ENCODE measurements at places on chromosomes 11 and 22.

DNA sequence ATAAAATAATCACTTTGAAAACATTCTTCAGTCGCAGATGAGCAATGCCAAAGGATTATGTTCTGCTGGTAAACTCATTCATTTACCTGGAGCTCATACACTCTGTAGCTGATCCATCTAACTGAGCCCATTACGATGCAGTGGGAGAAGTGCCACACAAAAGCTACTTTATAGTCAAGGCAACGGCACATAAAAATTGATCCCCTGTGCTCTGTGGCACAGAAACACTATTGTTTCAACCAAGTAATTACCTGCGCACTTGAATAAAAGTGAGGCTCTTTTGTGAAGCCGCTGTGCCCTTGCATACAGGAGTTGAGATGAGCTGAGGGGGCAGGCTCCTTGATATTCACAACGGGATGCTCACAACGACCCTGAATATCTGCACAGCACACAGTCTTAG lies 7.2 kb downstream of the DKK3 start:
- DNase-seq, result no peak

- no peak for DNase-seq
Measured at GRCh38 chr11:72354356-72355115, 79.8 kb downstream of the CLPB start.

DNA sequence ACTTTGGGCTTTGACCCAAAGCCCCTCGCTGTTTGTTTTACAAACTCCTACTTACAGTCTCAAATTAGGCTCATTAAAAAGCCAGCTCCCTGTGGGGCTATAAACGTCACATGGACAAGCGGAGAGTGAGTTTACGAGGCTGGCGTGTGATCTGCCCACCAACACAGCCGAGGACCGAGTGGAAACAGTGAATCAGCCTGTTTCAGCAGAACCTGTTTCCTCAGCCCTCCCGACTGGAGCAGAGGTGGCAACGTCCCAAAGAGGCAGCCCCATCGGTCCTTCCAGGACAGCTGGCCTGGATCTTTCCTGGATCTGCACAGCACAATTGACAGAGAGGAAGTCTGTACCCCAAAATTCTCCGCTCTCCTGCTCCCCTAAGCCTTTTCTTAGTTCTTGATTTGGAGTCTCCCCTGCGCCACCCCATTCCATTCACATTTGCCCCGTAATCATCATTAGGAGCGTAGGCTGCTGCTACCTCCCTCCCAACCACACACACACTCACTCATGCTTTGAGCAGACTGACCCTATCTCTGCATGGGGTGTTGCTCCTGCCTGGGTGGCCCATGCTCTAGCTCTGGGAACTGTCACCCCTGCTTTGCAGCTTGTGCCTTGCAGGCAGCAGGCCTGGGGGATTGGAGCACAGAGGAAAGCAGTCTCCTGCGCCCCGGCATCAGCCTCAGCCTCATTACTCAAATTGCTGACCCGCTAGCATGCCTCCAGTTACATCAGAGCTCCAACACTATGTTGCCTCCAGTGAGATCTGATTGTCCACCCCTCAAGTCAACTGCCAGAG lies 117.8 kb downstream of the NAT10 start:
- no peak for DNase-seq

DNA sequence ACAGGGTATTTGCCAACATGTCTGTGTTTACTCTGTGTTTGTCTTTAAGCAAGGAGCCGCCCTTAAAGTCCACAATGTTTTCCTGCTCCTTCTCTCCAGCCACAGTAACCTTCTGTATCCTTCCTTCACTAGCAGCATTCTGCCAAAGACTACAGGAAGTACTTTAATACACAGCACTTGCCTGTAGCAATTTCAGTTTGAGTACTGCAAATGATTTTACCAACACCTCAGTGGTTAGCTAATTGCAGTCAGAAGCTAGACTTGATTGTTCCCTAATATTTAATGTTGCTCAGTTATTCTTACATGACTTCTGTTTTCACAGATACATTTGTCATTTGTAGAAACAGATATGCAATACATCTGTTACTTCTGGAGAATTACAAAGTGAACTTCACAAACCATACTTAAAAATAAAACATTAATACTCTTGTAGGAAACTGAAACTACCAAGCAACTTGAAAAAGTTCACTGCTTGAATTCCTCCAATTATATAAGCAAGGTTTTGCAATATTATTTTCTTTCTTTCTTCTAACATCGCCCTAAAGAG lies 69.1 kb downstream of the FCHSD2 start:
- peak; percentile 24 for DNase-seq

DNA sequence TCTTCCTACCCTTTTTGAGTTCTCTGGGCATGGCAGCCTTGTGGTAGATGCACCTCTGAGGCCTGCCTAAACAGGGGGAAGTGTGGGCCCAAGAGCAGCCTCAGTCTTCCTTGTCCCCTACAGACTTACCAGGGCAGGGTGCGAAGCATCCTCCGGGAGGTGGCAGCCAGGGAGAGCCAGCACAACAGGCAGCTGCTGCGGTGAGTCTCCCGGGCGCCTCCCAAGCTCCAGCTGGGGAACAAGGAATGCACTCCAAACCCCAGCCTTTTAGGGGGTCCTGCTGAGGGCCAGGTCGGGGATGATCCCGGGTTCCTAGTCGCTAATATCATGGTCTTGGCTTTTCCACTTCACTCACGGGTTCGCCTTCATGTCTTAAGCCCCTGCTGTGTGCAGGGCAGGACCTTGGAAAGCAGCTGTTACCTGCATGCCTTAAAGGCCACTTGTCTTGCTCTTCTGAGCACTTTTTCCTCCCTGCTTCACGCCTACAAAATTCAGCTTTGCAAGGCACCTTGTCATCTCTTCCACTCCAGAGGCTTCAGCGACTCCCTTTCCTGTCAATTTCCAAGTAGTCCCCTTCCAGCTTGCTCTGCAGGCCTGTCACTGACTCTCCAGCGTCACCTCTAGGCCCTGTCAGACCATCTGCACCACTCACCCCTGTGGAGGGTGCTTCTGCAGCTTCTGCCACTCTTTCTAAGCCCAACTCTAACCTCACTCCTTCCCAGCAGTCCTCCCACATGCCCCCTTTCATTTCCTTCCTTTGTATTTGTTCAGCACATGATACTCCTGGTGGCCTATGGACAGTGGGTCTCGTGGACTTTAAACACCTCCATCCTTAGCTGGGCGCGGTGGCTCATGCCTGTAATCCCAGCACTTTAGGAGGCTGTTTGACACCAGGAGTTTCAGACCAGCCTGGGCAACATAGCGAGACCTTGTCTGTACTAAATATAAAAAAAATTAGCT lies 57.0 kb downstream of the PISD start:
- DNase-seq, result no peak

DNA sequence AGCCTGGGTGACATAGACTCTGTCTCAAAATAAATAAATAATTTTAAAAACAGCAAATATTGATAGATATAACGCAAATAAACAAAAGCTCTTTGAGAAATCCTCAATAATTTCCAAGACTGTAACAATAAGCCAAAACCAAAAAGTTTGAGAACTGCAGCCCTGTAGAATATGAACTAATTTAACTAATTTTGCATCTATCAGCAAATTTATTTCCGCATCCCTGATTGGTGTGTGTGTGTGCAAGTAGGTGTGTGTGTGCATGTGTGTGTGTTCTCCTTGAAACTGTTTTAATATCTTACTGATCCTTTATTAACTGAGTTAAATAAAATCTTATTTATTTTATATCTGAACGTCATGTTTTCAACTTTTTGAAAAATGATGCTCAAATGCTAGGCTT lies 67.0 kb upstream of the ISX start:
- DNase-seq, result no peak

DNA sequence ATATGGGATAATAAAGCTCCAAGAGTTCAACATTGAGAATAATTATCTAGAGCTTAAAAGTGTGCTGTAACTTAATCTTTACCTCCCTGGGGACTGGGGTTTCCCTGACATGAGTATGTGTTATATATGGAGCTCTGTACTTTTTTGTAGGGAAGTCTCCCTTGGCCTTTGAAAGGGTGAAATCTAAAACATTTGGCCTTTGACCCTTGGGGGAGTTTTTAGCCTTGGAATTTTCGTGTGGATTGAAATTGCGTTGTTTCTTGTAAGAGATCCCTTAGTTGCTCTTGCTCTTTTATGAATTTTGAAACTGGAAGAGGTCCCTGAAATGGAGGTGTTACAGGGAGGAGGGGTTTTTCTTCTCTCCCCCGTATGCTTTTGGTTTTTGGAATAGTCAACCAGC lies 450.0 kb downstream of the NELL1 start:
- DNase-seq, result no peak

DNA sequence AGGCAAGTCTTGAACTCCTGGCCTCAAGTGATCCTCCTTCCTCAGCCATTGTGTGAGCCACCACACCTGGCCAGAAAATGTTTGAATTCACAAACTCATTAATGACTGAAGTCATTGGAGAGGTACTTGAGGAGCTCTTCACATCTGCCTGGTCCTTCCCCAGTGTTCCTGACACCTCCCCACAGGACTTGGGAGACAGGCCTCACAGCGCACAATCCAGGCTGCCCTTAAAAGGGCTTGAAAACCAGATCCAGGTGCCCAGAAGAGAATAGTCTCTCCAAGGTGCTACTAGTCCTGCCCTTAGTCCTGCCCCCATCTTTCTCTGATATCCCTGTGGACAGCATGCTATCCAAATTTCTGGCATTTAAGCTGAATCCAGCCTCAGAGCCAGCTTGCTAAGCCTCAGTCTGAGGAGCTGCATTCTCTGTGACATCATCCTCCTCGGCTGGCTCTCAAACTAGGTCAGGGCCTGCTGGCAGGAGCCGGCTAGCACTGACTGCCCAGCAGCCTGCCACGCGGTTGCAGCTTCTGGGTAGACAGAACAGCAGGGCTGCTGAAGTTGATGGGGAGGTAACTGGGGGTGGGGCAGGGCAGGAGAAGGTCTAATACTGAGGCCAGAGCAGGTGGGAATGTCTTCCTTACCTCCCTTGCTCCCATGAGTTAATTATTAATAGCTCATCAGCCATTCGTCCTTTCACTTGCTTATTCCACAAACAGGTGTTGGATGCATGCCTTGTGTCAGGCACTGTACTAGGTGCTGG lies 35.3 kb upstream of the NECTIN1 start:
- DNase-seq, result no peak

DNA sequence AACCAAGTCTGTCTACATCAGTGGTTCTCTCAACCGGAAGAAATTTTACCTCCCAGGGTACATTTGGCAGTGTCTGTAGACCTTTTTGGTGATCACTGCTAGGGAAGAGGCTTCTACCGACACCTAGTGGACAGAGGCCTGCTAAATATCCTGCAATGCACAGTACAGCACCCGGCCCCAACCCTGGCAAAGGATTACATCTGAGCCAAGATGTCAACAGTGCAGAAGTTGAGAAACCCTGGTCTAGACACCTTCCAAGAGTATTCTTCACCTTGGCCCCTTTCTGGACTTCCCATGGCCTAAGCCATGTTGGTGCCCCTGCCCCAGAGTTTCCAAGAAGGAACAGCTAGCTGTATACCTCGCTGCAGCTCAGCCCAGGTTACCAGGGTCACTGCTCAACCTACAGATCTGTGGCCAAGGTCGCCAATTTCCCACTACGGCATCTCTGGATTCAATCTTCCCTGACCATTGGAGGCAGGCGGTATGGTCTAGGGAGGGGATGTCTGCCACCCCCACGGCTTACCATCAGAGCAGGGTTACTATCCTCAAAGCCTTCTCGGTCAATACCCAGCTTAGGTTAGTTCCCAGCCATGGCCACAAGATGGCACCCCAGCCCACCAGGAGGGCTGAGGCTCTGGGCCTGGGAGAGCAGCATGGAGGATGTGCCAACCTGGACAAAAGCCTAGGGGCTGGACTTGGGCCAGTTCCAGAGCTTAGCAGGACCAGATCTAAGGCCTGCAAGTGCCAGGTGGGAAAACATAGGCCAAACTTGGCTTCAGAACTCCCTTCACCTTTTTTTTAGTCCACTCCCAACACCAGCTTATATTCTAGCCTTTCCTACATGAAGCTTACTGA lies 3.7 kb upstream of the KCNC1 start:
- DNase-seq, result peak; percentile 45

GRCh38 chr11:86933891-86934581 lies 21.2 kb downstream of the FZD4 start:
- no peak for DNase-seq

DNA sequence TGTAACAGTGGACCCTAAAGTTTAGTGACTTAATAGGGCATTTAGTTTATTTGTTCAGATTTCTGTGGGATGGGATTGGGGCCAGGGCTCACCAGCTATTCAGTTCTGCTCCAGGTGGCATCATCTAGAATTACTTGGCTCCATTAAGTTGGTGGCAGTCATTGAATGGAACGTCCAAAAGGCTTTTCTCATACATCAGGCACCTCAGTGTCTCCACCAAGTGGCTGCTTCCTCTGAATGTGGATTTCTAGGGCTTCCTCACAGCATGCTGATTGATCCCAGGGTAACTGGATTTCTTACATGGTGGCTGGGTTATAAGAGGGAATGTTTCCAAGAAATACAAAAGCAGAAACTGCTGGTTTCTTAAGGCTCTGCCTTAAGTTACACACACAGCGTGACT lies 34.7 kb downstream of the USP47 start:
- no peak for DNase-seq

- DNase-seq, result no peak
Measured at GRCh38 chr11:95816037-95816436, 25.7 kb downstream of the CEP57 start.

DNA sequence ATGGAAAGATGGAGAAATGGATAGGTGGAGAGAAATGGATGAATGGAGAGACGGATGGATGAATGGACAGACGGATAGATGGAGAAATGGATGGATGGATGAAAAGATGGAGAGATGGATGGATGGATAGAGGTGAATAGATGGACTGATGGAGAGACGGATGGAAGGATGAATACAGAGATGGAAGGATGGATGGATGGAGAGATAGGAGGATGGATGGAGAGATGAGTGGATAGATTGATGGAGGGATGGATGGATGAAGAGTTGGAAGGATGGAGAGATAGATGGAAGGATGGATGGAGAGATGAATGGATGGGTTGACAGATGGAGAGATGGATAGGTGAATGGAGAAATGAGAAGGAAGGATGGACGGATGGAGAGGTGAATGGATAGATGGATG lies 63.7 kb downstream of the FLRT1 start:
- DNase-seq, result no peak

DNA sequence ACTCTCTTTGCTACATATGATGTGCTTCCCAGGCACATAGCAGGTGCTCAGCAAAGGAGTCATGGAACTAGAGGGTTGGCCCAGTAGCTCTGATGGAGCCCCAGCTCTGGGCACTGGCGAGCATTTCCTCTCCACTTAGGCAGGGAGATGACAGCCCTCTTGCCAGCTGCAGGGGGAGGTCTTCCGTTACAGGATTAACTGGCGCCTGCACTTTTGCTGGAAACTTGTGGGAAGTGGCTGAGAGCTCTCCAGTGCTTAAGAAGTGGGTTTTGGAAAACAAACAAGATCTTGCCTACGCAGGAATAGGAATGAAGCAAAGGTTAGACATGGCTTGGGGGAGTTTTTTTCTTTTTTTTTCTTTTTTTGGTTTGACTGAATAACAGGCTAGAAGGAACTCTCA lies 75.5 kb downstream of the MICAL2 start:
- no peak for DNase-seq
